CD4-positive, alpha-beta T cell (primary cell): ENCODE measurements at places on chromosomes 4 and X.

DNA sequence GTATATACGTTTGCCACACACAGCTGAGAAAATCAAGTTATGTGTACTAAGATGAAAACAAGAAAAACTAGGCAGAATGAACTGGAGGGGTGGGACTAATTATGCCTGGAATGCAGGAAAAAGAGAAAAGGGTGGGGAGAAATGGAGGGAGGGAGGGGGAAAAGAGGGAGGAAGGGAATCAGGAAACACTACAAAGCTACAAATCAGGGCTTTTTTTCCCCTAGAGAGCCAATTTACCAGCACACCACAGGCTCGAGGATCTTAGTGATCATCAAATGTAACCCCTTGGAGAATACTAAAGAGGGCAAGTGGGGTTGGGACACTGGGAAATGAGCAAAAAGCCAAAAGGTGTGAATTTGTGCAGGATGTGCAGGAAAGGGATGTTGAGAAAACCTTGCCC lies 451.9 kb downstream of the SMARCA1 start:
- no peak for DNase-seq

DNA sequence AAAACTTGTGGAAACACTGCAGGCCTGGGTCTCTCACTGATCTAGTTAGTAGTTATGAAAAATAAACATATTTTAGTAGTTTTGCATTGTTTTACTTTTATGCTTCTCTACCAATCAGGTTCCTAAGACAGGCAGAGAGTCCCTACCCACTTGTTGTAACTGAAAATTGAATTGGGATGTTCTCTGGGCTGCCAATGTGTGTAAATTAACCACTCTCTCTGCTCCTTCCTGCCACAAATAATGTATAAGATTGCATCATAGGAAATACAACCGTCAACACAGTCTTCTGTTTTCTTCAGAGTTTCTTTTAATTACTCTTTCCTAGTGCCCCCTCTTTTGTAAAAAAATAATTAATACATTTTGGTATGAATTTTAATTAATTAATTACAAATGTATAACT lies 677.3 kb downstream of the FSTL5 start:
- no peak for DNase-seq

DNA sequence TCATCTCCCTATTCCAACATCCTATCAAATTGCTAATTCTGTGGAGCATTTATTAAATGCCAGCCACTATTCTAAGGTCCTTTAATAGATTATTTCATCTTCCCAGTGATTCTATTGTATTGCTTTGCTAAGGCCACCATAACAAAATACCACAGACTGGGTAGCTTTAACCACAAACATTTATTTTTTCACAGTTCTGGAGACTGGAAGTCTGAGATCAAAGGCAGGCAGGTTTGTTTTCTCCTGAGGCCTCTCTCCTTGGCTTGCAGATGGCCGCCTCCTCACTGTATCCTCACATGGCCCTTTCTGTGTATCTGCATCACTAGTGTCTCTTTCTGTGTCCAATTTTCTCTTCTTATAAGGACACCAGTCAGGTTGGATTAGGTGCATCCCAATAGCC lies 64.5 kb downstream of the CPE start:
- DNase-seq = no peak

DNA sequence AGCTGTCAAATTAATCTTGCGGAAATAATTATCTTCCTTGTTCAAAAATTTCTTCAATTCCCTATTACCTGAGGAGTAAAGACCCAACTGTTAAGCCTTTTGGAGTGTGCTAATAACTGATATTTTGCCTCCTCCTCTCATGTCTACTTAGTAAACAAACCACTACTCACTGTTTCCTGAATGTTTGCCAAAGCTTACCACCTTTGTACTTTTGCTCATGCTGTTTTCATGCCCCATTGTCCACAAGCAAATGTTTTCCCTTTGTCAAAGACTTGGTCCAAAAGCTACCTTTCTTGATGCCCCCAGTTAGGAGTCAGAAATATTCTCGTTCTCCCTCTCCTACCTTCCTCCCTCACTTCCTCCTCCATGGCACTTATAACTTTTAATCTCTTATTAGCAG lies 226.1 kb downstream of the ENOX2 start:
- no peak for DNase-seq

DNA sequence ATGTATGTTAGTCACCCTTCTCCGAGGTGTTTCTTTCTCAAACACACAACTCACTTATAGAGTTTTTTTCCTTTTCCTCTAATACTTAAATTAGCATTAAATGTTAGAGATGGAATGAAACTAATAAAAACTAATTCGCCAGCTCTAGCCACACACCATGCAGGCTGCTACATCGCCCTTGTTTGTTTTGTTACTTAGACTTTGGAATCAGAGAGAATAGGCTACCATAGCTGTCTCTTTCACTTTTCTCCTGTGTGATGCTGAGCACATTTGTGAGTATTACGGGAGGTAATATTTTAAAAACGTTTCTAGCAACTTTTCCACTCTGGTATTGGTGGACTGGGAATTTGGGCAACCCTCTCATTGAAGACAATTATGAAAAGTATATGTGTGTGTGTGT lies 43.5 kb downstream of the ESX1 start:
- DNase-seq = no peak
